Frontal cortex (tissue), 4 donors: ENCODE measurements at places on chromosomes 5 and 9. TPM values are rescaled to one million over a fixed set of nuclear protein-coding genes. Genes with fewer than 3 reads are reported as not detected.

GRCh38 chr9:29691758-29692407, 2118.6 kb upstream of the C9orf72 start:
- no peak for DNase-seq

GRCh38 chr9:70795841-70796240, 325.6 kb downstream of the TRPM3 start:
- no peak for DNase-seq

DNA sequence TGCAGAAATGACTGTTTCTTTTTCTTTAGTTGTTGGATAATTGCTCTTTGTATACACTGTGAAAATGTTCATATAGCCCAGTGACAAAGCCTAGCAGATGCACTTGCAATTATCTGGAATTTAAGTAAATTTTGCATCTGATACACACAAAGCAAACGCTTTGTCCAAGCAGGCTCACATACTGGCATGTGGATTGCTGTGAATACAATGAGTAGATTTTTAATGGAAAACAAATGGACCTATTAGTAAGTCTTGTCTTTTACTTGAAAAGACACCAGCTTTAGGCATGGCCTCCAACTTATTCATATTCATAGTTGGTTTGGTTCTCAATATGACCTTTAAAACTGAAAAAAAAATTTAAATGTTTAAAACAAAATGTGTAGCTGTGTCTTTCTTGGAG, 1299.8 kb upstream of the WWC1 start:
- DNase-seq: no peak

- DNase-seq: no peak
These were observed 146.4 kb downstream of the FGF10 start for GRCh38 chr5:44242791-44243190.

GRCh38 chr9:96654450-96655197, 493 bp downstream of the PRXL2C start:
- DNase-seq: peak; percentile 77

DNA sequence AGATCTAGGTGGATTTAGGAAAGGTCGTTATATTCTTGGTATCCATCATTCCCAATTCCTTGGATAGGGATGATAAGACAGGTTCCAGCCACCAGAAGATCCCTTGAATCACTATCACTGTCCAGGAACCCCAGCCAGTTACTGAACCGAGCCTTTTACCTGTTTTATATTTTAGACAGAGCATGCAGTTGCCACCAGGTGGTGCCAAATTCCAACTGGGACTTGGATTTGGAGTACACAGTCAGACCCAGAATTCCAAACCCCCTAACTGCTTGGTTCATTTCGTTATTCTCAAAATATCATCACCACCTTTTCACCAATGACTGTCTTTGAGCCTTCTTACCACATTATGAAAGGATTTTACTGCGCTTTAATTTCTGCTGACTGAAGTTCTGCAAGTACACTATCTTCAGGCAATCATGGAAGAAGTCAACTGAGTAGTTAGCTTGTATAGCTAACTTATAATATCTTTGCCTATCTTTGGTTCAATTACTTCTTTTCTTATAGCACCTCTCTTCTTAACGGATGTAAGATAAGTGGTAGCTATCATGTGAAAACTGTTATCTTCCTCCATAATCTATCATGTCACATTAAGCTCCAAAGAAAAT, 191.8 kb downstream of the PRR16 start:
- DNase-seq: no peak

GRCh38 chr9:14313378-14313940, 482 bp downstream of the NFIB start:
- no peak for DNase-seq

DNA sequence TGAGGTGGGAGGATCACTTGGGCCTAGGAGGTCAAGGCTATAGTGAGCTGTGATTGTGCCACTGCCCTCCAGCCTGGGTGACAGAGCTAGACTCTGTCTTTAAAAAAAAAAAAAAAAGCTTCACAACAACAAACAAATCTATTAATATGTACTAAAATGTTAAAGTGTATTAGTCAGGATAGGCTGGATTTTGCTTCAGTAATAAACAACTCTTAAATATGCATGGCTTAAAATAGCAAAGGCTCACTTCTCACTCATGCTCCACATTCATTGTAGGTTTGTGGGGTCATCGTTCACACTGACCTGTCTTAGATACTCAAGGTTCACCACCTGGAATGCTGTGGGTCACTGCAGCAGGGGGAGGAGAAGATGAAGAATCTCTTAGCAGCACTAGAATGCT, 33.8 kb upstream of the COL15A1 start:
- no peak for DNase-seq

GRCh38 chr5:95921501-95921900, 40.1 kb downstream of the ELL2 start:
- DNase-seq: no peak

GRCh38 chr5:119393746-119394145, 37.9 kb downstream of the TNFAIP8 start:
- DNase-seq: no peak

DNA sequence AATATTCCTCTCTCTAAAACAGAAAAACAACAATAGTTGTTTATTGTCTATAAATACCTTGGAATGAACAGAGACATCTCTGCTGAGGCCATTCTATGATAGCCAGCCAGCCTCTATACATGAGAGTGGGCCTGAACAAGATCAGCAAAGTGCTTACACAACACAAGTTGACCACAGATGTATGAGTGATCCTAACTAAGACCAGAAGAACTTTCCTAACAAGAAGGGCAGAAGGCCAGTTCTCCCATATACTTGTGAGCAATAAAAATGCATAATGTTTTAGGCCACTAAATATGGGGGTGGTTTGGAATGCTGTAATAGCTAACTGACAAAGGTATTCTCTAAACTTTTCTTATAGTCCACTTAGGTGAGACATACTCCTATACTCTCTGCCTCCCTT, 345.7 kb downstream of the SPATA31D1 start:
- DNase-seq: no peak

DNA sequence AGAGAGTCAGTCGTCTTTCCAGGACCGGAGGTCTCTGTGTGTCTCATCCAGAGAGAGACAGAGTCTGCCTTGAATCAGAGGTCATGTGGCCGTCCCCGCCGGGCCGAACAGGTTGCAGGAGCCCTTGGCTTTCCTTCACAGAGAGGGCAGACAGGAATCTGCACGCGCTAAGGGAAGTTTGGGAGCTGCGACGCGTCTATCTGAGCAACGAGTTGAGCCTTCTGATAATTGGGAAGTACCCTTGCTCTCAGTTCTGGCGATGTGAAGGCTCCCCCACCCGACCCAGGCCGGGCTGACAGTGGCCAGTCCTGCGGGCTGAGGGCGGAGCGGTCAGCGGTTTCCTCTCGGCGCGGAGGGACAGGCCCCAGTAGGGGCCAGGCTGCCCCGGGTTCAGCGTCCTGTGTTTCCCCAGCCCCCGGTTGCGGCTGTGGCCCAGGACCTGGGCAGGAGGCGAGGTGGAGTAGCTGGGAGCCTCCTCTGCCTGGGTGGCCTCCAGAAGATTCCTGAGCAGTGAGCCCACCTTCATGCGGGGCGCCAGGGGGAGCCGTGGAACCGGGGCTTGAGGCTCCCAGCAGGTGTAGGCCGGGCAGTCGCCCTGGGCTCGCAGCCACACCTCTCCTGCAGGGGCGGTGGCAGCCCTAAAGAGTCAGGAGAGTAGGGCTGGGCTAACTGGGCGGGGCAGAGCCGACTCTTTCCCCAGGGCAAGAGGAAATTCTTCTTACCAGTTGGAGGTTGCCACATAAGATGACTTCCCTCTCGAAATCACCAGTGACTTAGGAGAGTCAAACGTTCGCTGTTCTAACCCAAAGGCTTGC, 13.9 kb downstream of the NR2F1 start:
- no peak for DNase-seq

DNA sequence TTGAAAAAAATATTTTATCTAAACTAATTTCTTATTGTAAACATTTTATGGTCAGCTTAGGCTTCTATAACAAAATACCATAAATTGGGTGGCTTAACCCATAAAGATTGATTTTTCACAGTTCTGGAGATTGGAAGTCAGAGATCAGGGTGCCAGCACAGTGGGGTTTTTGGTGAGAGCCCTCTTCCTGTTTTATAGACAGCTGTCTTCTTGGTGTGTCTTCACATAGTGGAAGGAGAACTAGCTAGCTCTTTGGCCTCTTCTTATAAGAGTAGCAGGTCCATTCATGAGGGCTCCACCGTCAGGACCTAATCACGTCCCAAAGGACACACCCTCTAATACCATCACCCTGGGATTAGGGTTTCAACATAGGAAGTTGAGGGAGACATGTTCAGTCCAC, 26.6 kb downstream of the OTULINL start:
- no peak for DNase-seq

DNA sequence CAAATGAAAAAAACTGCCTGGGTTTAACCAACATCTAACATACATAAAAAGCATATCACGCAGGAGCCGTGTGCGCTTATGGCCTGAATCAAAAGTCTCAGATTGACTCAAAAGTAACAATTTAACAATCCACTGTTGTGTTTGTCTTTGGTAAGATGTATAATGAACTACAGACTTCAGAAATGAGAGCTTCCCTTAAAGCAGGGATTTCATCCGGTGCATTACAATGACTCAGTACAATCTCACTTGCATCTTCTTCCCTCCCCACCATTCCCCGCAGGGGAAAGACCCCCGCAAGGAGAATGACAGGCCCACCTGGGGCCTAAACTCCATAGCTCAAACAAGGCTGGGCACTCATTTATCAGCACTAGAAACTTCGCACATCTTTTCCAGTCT, 1.4 kb downstream of the ZFR start:
- peak; percentile 26 for DNase-seq

- no peak for DNase-seq
These were observed 199.5 kb upstream of the PUM3 start for GRCh38 chr9:3043369-3043768.

- no peak for DNase-seq
These were observed 122.5 kb upstream of the RUSC2 start for GRCh38 chr9:35367451-35367850.

DNA sequence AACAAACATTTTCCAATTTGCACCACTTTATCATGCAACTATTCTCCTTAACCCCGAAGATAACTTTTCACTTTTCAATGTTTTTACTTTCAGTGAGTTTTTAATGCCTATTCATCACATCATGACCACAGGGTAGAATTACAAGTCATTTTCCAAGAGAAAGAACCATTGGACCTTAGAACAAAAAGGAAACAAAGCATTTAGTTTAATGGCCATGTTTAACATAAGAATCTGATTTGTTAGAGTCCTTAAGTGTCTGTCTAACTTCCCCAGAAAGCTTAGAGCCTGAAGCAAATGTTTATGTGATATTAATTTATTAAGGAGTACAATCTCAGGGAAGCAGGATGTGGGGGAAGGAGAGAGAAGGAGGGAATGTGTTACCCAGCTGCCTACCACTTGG, 325.8 kb upstream of the RIOK2 start:
- DNase-seq: no peak

GRCh38 chr5:147956064-147956841, 49.9 kb upstream of the C5orf46 start:
- no peak for DNase-seq

- no peak for DNase-seq
These were observed 47.3 kb upstream of the SUB1 start for GRCh38 chr5:32538031-32538547.

- no peak for DNase-seq
These were observed 88.0 kb downstream of the SLC44A1 start for GRCh38 chr9:105332471-105332870.

GRCh38 chr5:171102877-171103610, 206.0 kb upstream of the TLX3 start:
- DNase-seq: no peak

DNA sequence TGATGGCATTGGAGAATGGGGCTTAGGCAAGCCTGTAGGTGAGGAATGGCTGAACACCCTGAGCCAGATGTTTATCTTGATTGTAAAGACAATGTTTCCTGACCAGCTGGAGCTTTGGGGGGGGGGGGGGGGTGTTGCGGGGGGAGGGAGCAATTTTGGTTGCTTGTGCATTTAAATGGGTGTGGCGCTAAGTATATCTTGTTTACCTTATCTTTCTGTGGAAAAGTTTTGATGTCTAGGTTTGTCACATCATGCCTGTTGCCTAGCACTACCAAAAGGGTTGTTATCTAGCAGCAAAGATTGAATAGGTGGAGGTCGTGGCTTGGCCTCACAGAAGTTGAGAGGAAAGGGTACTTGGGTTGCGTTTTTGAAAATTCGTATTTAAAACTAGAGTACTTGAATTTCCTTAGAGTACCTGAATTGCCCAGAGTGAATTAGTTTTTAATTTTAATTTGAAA, 1.3 kb downstream of the SMAD5 start:
- DNase-seq: no peak

DNA sequence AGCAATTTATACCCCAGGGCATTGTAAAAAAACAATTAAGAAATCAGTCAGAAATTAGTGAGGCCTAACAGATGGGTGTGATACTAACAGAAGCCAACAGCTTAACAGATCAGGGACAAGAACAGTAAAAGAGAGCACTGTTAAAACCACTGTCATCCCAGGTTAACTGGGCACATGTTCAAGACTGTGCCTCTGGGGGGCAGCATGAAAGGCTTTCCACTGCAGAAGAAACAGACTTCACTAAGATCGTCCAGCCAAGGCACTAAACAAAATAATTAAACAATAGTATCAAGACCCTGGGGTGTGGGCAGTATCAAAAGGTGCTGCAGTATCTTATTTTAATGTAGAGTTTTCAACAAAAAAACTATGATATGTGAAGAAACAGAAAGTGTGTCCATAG, 43.5 kb downstream of the FBN2 start:
- no peak for DNase-seq

The LRSAM1 gene
- total RNA-seq: 23.6 TPM

The SLC27A6 gene
- 2.0 TPM for total RNA-seq

The LSM11 gene
- 90.1 TPM for total RNA-seq

The OTP gene
- not detected for total RNA-seq

The COL23A1 gene
- total RNA-seq: 0.82 TPM

The NR4A3 gene
- 3.7 TPM for total RNA-seq

The BNC2 gene
- total RNA-seq: 1.6 TPM

The APBA1 gene
- total RNA-seq: 24.9 TPM

The C5orf52 gene
- not detected for total RNA-seq

The ISCA1 gene
- total RNA-seq: 92.5 TPM
